Neural crest cell (in vitro differentiated cells): ENCODE measurements at places on chromosomes 13 and 19. TPM values are rescaled to one million over a fixed set of nuclear protein-coding genes. Genes with fewer than 3 reads are reported as not detected.

DNA sequence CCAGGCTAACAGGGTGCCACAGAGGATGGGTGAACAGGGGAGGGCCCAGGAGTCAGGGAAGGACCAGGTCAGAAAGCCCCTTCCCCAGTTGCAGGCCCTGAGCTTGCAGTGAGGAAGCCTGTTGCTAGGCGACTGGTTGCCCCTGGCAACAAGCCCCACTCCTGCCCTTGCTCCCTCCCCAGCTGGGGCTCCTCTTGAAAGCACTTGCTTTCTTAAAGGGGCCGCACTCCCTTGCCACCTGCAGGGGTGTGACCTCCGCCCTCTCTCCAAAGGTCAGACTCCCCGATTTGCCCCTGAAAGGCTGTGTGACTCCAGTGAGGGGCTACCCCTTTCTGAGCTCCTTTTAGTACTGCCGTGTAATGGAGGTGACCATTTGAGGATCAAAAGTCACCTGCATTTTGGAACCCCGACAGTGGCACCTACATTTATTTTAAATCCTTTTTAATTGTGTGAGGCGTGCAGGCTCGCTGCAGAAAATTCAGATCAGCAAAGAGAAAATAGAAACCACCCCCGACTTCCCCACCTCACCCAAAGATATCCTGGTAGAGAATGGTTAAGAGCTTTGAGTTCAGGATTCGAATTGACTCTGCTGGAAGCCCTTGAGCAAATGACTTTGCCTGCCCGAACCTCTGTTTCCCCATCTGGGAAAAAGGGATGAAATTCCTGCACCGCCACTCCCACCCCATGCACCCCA lies 4.8 kb downstream of the FCHO1 start:
- peak; percentile 79 for DNase-seq

DNA sequence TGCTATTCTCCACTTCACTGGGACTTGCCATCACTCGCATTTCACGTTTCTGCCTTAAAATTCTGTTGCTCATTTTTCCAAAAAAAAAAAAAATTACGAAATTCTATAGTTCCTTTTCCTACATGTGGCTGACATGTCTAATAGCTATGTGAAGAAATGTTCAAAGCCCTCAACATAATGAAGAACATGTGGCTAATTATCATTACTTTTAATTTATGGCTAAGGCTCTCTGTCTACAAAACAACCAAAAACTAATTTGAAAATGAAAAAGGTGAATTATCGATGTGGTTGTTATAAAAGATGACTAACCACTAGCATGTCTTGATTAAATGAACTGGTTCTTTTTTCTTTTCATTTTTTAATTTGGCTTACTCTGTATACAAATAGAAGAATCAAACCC lies 940.0 kb downstream of the EFNB2 start:
- DNase-seq, result no peak

GRCh38 chr13:68264692-68265091 lies 1034.6 kb upstream of the PCDH9 start:
- no peak for DNase-seq

DNA sequence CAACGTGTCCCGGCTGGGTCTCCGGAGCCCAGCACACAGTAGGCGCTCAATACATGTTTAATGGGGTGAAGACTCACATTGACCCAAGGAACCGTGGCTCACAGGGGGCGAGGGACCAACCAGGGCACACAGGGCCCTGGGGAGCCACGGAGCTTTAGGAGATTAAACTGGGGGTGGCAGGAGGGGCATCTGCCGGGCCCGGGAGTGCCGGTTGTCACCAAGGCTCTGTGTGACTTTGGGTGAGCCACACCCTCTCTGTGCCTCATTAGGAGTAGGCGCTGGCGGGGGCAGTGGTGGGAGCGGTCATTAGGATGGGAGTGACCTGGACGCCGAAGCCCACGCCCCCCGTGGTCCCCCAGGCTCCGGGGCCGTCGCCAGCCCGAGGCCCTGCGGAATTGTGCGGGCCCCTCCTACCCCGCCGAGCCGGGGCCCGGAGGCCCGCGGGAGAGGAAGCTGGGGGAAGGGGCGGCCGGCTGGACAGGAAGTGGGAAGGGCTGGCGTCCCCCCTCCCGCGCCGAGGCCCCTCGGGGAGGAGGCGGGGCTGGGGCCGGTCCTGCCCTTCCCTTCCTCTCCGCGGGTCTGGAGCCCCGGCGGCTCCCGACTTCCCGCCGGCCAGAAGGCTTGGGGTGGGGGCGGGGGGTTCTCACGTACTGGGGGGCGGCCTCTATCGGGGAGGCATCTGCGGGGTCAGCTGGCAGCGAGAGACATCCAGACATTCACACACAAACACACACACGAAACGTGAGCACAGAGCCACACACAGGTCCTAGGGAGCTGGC lies 1.8 kb upstream of the SSBP4 start:
- DNase-seq, result peak; percentile 65

- DNase-seq, result no peak
These were observed 16.8 kb downstream of the DAPK3 start for GRCh38 chr19:3954107-3954506.

- DNase-seq, result peak; percentile 61
These were observed 43.0 kb downstream of the CACNA1A start for GRCh38 chr19:13463296-13463695.

GRCh38 chr13:111337741-111338140 lies 17.3 kb downstream of the TEX29 start:
- DNase-seq, result no peak

GRCh38 chr19:54121259-54121658 lies 5.7 kb downstream of the PRPF31 start:
- no peak for DNase-seq

DNA sequence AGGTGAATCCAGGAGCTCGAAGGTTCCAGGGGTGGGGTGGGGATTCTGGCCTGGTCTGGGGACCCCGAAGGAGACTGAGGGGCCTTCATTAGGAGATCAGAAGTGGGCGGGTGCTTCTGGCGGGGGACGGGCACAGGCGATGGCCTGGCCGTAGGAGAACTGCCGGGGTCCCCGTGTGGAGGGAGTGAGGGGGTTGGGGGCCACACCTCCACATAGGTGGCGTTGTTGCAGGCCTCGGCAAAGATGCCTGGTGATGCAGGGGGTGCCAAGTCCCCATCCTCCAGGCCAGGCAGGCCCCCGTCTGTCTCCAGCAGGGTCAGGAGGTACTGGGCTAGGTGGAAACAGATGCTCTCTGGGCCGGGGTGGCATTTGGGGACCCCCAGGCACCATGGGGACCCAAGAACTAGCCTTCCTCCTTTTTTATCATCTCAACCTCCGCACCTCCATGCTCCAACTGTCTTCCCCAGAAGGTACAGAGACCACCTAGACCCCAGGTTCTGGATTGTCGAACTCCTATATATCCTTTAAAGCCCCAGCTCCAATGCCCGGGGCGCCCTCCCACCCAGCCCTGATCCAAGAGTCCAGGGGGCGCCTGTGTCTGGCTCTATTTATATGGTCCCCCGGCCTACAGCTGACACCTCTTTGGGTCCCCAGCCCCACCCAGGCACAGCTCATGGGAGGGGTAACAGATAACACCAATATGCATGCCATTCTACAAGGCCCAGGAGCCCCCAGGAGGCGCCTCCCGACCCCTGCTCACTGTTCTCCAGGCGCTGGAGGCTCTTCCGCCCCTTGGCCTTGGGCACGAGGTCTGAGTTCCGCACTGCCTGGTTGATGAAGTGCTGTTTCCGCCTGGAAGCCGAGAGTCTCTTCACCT lies 8.2 kb downstream of the RNU6-9 start:
- DNase-seq, result no peak

DNA sequence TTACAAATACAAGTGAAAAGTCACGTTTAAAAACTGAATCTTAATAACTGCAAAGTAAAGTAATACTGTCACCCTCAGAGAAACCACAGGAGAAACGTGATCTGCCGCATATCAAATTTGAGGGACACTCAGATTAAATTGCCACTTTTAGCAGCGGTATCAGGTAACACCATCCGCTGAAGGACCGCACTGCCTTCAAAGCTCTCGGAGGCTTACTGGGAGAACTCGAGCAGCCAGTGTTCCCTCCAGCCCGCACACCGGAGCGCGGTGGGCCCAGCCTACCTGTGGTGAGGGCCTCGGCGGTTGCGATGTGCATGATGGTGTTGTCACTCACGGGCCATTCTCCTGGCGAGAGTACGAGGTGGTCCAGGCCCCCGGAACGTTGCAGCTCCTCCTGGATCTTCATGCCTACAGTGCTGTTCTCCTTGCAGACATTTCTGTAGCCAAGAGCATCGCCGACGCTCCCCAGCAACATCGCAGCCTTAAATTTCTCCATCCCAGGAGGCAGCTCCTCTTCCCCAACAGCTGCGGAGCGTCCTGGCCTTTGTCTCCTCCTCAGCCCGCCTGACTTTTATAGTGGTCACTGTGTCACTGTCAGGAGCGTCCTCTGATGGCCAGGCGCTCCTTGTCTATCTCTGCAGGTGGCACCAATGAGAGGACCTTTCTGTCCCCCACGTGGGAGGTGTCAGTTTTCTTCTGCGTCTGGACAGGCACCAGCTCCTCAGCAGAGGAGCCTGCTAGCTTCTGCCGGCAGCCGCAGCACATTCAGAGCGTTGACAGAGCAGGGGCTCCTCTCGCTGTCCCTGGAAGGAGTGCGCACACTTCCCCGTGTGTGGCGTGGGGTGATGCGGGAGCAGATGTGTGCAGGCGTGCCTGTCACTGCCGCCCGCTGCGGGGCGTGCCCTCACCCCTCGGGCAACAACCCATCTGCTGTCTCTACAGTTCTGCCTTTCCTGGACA lies at the start of gene ADPRHL1:
TSS of gene ADPRHL1 (minus strand) at position 547 of the 960 bp plus-strand sequence. CDS start at position 496, 51 bp downstream.
- no peak for DNase-seq

DNA sequence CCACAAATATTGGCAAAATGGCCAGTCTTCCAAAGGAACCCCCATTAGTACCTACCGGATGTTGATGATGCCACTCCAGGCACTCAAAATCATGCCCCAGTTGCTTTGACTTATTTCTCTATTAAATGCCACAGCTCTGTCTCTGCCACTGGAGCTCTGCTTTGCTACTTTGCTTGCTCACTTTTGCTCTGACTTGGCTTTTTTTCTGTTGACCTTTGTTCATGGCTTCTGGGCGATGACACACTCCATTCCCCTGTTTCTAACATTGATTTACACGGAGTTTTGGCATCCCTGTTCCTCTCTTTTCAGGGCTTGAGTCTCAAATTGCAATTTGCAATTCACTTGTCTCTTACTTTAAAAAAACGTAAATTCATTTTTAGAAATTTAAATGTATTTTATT lies 217.1 kb upstream of the SPRY2 start:
- DNase-seq, result no peak

- DNase-seq, result no peak
These were observed 13.2 kb upstream of the ASF1B start for GRCh38 chr19:14149509-14149994.

GRCh38 chr13:98301721-98302120 lies 124.7 kb upstream of the RNF113B start:
- no peak for DNase-seq

DNA sequence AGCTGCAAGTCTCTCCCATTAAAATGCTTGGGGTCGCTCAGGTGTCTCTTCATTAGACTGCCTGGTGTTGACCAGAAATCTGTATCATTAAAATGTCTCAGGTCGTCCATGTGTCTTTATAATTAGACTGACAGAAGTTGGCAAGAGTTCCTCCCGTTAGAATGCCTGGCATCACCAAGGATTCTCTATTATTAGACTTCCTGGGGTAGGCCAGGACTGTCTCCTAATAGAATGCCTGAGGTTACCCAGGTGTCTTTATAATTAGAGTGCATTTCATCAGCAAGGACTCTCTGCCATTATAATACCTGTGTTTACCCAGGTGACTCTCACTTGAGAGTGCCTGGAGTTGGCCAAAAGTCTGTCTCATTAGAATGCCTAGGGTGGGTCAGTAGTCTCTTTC lies 1537.2 kb downstream of the UQCRFS1 start:
- DNase-seq, result no peak

- no peak for DNase-seq
These were observed 590.8 kb downstream of the LMO7 start for GRCh38 chr13:76226941-76227340.

- no peak for DNase-seq
These were observed 1.7 kb downstream of the ITM2B start for GRCh38 chr13:48234566-48235340.

DNA sequence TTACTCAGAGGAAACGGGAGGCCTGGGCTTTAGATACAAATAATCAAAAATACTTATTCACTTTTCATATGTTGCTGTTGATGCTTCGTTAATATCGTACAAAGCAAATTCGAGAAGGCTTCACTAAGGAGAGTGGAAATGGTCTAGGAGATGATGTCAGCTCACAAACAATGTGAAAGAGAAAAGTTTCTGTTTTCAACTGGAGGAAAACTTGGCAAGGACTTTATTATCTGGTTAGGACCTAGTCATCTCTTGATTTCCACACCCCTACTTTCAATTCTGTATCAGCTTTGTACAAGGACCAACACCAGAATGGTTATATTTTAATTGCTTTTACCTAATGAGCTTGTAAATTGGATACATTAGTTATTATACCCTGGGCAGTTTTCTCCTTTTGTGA lies 88.0 kb downstream of the SLC10A2 start:
- DNase-seq, result no peak

- no peak for DNase-seq
These were observed 58.0 kb downstream of the TGDS start for GRCh38 chr13:94537740-94538630.

DNA sequence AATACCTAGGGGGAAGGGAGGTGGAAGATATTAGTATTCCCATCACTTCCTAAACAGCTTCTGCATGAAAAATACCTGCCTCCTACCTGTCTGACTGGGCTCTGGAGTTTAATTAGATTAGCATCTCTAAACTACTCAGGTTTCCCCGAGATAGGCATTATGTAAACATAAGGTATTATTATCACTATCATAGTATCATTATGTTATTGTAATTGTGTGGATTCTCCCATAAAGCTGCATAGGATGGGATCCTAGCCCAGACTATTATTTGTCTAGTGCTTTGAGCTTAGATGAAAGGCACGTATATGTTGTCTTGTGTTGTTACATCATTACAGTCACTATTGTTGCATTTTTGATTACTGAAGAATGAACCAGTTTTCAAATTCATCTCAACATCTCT lies 115.2 kb upstream of the SOX21 start:
- DNase-seq, result no peak

- peak; percentile 19 for DNase-seq
These were observed 420 bp downstream of the ECH1 start for GRCh38 chr19:38831142-38831605.

GRCh38 chr13:113365583-113365970 lies 1.6 kb upstream of the GRTP1 start:
- DNase-seq, result no peak

GRCh38 chr13:109804654-109805053 lies 18.3 kb upstream of the IRS2 start:
- DNase-seq, result no peak

- DNase-seq, result no peak
These were observed 14.0 kb downstream of the DPP9 start for GRCh38 chr19:4709440-4710280.

The ZNF417 gene
- total RNA-seq, result 22.3 and 23.3 TPM in 2 replicates

The SH2D3A gene
- total RNA-seq, result not detected in 2 replicates

The C1QTNF9B gene
- not detected in 2 replicates for total RNA-seq

The GPX4 gene
- total RNA-seq, result 300 and 313 TPM in 2 replicates

The LYPD5 gene
- total RNA-seq, result 0.25 TPM in 1 of 2 replicates, not detected in the other

The SRRM5 gene
- total RNA-seq, result 0.41 and 0.51 TPM in 2 replicates

The ZNF547 gene
- total RNA-seq, result 5.2 and 8.7 TPM in 2 replicates

The SHD gene
- 2.7 and 4.5 TPM in 2 replicates for total RNA-seq

The ZNF829 gene
- 2.2 and 2.6 TPM in 2 replicates for total RNA-seq

The ZNF333 gene
- 21.0 and 27.8 TPM in 2 replicates for total RNA-seq

The REEP6 gene
- 8.2 and 8.7 TPM in 2 replicates for total RNA-seq

The VAV1 gene
- total RNA-seq, result not detected in 2 replicates

The ADGRE3 gene
- not detected in 2 replicates for total RNA-seq
